Stimulated activated CD4-positive, alpha-beta T cell treated with anti-CD3 and anti-CD28 coated beads, Interleukin-4, amount 100 ng/mL, for 1 hour (primary cell): ENCODE measurements at places on chromosomes 4 and X.

DNA sequence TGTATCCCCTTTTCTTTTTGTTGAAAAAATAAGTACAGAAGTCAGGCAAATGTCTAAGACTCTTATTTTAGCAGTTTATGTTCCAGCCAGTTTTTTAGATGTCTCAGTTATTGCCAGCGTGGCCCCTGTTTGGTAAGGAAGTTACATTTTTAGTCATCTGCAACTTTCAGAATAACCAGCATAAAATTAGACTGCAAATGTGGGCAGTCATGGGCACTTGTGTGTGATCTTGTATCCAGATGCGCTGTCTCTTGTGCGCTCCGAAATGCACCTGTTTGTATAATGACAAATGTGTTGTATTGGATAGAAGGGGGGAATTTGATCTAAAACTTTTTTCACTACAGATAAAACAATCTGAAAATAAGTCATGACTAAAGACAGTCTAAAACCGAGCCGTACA lies 44.3 kb upstream of the CLCN4 start:
- no peak for DNase-seq

- no peak for DNase-seq
Observed at GRCh38 chr4:179195887-179196286, 1753.7 kb upstream of the AGA start.

GRCh38 chrX:28398342-28398741 lies 188.9 kb upstream of the IL1RAPL1 start:
- no peak for DNase-seq

GRCh38 chr4:153787061-153787560 lies 1.8 kb downstream of the SFRP2 start:
- DNase-seq: no peak

DNA sequence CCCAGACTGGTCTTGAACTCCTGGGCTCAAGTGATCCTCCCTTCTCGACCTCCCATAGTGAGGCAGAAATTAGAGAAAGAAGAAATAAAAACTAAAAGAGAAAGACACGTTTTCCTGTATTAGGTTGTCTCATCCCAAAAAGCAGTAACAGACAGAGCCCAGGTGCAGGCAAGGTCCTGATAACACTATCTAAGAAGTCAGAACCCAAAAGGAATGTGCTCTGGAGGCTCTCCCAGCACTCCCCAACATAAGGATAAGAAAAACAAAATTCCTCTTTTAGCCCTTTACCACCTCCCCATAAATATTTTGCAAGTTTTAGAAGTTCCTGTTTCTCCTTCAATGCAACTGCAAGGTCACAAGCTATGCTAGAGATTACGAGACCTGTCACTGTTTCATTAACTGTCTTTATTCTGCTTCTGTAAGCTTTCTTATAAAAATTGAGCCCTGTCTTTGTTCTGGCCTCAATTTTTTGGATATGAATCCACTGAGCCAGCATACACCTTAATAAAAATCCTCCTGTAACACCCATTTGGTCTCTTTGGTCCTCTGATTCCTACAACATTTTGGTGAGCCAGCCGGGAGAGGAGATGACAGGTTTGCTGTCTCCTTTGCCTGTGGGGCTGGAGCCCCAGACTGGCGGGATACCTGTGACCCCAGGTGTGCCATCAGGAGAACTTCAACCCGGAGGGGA lies 25.9 kb downstream of the LIAS start:
- DNase-seq: no peak

DNA sequence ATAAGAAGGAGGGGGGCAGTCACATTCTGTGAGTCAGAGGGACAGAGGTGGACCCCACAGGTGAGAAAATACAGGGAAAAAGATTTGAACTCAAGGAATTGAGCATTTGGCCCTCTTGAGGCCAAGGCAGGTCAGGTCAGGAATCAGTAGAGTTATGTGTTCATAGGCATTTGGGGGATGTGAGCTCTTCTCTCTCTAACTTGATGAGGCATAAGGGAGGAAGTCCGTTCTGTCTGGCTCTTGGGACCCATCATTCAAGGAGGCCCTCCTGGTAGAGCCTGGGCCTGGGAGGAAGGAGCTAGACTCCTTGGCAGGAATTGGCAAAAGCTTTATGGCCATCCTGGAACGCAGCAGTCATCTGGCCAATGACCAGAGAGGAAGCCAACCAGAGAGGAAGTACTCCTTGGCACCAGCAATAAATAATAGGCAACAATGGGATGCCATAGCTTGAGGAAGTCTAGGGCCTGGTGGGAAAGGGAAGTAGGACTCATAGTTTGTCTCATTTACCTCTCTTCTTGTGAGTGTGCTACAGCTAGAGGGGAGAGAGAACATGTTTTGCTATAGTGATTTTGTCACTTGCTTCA lies 53.0 kb downstream of the MSN start:
- no peak for DNase-seq

DNA sequence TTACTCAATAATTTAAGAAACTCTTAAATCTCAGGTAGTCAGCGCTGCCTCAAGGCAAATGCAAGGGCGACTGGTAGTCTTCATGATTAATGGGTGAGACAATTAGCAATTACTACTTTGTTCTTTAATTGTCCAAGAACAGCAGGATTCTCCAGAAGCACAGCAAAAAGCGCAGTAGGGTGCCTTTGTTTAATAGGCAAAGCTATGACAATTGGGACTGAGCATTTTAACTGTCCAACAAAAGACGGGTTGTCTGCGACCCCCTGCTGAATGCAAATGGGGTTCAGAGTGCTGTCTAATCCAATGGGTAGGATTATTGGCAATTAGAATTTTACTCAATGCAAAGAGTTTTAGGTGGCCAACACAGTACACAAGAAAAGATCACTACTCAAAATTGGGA lies 286.1 kb downstream of the CHIC1 start:
- DNase-seq: no peak

DNA sequence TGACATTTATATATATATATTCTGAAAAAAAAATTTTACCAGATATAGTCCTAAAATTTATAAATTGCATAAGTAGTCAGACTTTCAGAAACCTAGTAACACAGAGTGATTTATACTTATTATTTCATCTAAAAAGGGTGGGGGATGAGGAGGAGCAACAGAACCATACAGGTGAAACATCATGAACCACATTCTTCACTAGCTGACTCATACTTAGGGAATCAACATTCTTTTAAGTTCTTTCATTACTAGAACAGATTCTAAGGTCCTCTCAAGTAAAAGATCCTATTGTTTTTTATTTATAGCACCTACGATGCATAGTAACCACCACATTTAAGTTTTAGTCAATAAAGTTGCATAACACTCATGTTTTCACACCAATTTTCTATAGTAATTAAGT lies 166.1 kb downstream of the LRBA start:
- no peak for DNase-seq

GRCh38 chr4:167232805-167233684 lies 1.2 kb downstream of the SPOCK3 start:
- DNase-seq: no peak

GRCh38 chrX:151516538-151517187 lies 46.8 kb upstream of the PASD1 start:
- DNase-seq: no peak

- no peak for DNase-seq
Observed at GRCh38 chr4:88609387-88609786, 17.1 kb downstream of the HERC3 start.

GRCh38 chr4:76275486-76276124 lies 24.1 kb downstream of the FAM47E start:
- DNase-seq: no peak

GRCh38 chr4:17811078-17811603 lies 362 bp downstream of the NCAPG start:
- DNase-seq: no peak

GRCh38 chrX:49174723-49175122 lies 3.0 kb downstream of the PLP2 start:
- no peak for DNase-seq

GRCh38 chr4:90546114-90546513 lies 418.9 kb downstream of the CCSER1 start:
- no peak for DNase-seq

DNA sequence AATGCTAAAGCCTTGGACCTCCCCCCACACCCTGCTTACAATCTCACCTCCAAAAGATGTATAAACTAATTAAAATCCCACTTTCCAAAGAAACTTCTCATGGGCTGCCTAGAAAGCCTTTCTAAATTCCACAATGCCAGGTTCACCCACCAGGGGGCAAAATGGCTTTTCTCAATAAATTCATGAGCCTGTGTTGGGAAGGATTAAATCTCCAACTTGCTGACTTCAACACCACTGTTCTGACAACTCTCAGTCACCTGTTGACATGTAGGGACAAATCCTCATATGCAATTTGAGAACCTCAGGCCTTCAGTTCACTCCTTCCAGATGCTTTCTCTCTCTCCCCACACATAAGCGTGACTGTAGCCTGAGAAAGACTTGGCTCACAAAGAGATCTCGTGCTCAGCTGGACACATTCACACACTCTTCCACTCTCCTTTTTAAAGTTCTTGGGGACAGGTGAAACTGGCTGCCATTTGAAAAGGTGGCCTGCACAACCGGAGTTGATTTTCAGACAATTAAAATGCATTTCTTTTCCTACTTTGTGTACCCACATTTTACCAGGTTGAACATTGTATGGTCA lies 88.6 kb upstream of the PRPS2 start:
- no peak for DNase-seq

GRCh38 chrX:130654409-130654950 lies 248.5 kb downstream of the ENOX2 start:
- no peak for DNase-seq

DNA sequence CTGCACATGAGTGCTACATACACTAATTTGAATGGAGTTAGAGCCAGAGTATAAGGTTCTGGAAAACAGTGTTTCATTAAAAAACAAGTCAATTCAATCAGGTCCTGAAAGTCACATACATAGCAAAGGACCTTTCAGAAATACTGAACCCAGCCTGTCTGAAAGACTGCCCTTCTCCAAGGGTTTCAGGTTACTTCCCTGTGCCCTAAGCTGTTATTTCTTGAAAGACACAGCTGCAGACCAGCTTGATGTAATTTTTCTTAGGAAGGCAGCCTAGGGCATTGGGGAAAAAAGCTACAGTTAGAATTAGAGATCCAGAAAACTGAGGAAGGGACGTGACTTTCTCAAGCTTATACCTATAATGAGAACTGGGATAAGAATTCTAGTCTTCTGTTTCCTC lies 155.9 kb upstream of the MAOA start:
- no peak for DNase-seq

DNA sequence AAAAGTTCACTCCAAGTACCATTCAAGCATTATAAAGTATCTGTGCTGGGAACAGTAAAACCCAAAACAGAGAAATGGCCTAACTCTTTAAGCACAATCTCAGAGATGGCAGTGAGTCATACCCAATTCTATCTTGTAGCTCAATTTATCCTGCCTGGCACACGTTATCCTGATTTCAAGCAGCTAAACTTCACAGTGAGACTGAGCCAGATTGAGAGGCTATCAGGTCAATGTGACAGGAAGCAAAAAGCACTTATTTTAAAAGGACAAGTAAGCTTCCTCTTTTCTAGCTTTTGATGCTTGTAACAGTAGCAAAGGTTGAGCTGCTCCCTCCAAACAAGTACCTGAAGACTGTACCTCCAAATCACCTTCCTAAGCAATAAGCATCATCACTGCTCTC lies 324.9 kb downstream of the NAF1 start:
- DNase-seq: no peak

DNA sequence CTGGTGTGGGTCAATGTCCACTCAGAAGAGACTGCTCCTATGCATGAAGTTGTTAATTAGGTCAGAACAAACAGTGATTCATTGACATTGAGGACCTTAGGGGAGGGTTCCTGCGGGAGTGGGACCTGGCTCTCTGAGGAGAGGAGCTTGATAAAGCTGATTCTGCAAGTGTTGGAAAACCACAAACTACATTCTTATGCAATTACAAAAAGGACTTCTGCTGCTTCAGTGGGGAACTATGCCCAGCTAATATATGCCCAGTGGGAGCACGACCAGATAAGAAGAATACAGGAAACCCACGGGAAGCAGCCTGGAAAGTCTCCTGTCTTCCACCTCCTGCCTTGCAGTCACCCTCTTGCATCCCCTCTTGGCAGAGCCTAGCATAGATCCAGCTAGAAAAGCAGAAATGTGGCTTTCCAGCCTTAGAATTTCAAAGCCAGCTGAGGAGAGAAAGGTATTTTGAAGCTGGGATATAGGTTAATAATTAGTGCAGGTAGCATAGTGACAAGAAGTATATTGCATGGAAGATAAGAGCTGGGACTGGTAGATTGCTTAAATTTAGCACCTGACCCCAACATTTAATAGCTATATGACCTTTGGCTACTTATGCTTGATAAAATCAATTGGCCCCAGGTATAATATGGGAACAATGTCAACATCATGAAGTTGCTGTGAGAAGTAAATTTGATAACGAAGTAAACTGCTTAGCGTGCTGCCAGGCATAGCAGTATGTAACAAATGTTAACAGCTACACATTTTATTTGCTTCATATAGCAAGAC lies 34.9 kb upstream of the UGT8 start:
- DNase-seq: no peak

- no peak for DNase-seq
Observed at GRCh38 chr4:23337292-23337691, 552.6 kb downstream of the PPARGC1A start.

DNA sequence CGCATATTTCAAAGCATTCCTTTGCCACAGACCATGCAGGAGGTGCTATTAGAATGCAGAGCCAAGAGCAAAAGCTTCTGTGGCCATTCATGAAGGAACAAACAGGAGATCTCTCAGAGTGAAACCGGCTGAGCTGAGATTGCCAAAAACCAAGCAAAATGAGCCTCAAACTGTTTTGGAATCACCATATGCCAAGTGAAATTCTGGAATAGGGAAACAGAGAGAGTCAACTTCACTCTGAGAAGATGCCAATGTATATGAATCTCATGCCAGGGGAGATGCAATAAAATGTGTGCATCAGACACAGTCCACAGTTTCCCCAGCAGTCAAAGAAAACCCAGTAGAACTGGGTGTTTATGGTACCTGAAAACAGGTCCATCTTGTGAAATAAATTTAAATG lies 42.3 kb downstream of the SRPX start:
- no peak for DNase-seq

DNA sequence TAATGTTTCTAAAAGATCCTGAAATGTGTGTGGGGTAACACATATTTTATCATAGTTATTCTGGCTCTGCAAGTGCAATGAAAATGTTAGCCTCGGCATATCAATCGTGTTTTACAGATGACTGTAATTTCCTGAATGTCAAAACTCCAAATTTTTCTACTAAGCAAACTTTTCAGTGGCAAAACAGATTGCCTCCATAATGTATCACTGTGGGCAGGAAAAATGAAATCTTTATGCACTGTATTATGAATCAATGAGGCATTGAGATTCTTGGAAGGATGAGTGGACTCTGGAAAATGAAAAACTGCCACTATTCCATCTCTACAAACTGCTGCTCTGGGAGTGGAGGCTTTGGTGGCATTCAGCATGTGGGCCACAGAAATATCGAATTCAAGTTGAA lies 160.1 kb upstream of the MBNL3 start:
- DNase-seq: no peak
